Epithelial cell of esophagus (primary cell): ENCODE measurements at places on chromosomes 7 and 10.

DNA sequence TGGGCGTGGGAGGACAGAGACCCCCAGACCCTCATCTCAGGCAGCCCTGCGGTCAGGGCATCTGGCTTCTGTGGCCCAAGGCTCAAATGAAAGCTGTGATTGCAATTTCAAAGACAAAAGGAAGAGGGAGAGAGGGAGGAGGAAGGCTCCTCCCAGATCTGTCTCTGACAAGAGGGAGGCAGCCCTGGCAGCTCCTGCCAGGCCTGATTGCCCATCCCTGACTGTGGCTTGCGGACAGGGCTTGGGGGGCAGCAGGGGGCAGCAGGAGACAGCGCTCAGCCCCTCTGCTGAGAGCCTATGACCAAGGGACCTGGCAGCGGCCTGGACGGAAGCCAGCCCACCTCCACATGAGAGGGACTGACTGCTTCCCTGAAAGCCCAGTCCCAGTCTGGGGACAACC lies 91.8 kb downstream of the PTPRN2 start:
- peak; percentile 4 for DNase-seq

DNA sequence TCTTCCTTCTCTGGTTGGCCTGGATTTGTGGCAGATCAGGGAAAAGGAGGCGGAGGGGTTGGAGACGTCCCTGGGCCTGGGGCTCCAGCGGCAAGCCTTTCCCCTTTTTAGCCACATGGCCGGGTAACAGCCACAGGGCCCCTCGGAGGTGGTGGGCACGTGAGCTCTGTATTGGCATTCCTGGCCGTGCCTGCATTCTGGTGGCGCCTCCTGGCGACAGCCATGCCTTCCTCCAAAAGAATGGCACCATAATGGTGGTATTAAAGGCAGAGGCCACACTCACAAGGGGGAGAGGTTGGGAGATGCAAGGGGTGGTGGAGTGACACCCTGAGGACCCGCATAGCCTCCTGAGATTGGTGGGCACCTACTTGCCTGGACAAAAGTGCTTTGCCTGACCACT lies 3.0 kb upstream of the AQP1 start:
- DNase-seq = no peak

DNA sequence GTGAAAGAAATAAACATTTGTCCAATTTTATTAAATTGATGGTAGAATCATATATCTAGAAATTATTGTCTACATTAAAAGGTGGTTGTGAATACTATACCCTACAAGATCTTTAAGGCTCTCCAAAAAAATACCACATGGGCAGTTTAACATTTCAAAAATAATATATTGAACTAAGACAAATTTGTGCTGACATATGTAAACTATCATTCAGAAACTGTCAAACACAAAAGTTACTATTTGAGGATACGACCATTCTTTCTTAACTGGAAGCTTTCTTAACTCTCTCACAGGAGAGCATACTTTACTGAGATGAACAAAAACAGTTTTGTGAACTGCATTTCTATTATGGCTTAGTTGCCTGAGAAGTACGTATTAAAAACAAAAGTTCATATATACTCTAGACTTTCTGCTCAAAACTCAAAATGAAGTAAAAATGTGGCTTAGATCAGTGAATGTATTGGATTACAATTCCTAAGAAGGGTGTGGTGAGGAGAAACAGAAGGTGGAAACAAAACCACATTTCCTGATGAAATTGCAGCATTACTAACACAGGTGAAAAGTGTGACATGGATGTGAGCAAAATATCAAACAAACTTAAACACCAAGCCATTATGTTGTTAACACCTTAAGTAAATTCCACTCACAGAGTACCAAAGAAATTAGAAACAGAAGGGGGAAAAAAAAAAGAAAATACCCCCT lies 138.5 kb downstream of the SEMA3A start:
- DNase-seq = peak; percentile 81

- peak; percentile 92 for DNase-seq
Observed at GRCh38 chr10:13969118-13969791, 361.5 kb downstream of the FRMD4A start.

DNA sequence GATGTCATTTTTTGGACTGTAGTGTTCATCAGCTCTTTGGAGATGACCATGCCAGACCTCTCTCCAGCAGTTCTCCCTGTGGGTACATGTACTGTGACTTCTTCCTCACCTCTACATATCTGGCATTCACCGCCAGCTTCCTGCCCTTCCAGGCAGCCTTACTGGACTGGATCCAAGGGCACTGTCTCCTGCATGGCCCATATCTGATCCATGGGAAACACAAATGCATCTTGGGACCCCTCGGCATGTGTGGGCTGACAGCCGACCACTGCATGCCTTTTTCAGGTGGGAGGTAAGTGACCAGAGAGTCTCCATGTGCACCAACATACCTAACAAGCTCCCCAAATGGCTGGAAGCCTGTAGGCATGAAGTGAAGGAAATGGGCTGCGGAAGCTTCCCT lies 3.9 kb upstream of the BLVRA start:
- DNase-seq = no peak

DNA sequence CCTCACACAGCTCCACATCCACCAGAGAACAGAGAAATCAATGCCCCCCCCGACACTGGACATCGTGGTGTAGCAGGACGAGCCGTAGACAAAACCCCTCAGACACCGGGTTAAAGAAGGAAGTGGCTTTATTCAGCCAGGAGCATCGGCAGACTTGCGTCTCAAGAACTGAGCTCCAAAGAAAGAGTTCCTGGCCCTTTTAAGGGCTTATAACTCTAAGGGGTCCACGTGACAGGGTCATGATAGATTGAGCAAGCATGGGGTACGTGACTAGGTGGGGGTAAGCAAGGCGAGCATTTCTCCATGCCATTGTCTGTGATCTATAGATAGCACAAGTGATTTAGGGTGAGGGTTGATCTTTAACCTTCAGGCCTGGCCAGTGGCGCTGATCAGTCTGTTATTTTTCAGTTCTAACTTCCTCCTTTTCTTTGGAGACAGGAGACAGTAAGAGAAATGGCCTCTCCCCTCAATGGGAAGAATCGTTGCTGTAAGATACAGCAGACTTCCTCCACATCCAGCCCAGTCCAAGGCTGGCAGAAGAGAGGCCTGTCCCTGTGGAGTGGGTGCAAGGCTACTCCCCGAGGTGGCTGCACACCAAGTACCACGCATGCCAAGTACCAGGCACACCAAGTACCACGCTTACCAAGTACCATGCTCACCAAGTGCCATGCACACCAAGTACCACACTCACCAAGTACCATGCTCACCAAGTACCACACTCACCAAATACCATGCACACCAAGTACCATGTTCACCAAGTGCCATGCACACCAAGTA lies 19.5 kb upstream of the PPP2R2D start:
- DNase-seq = no peak

GRCh38 chr7:30202671-30203070 lies 67.9 kb downstream of the MTURN start:
- DNase-seq = no peak

- no peak for DNase-seq
Observed at GRCh38 chr10:11018432-11018841, 765 bp downstream of the CELF2 start.

GRCh38 chr10:3226960-3227744 lies 54.6 kb upstream of the PITRM1 start:
- DNase-seq = peak; percentile 94

- peak; percentile 79 for DNase-seq
Observed at GRCh38 chr7:49852619-49853462, 79.4 kb downstream of the VWC2 start.
